ENCODE measurements at places on chromosomes 12 and 14.

DNA sequence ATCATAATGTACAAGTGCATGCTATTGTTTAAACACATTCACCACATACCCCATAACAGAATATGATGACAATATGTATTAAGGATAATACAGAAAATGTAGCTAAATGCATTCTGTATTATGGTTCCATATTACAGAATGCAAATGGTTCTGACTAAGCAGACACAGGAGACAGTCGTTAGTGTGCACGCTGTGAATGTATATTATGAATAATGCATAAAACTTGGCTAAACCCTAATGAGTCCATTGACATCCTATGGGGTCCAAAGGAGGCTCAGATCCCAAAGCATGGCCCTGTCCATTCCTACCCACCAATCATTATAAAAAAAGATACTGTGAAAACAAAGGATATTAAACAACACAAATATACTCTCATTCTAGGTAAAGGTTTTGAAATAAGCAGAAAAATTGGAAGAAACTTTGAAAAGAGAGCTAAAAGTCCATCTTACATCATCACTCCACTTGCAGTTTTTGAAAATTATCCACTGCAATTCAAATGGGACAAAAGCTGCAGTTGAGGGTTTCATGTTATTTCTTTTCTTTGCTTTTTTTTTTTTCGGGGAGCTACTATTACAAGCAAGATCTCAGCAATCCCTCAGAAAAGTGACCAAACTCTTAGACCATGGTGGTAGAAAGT lies 415.1 kb downstream of the BCAT1 start:
- DNase-seq = no peak

GRCh38 chr12:109126784-109127183 lies 10.4 kb downstream of the ACACB start:
- DNase-seq = no peak

DNA sequence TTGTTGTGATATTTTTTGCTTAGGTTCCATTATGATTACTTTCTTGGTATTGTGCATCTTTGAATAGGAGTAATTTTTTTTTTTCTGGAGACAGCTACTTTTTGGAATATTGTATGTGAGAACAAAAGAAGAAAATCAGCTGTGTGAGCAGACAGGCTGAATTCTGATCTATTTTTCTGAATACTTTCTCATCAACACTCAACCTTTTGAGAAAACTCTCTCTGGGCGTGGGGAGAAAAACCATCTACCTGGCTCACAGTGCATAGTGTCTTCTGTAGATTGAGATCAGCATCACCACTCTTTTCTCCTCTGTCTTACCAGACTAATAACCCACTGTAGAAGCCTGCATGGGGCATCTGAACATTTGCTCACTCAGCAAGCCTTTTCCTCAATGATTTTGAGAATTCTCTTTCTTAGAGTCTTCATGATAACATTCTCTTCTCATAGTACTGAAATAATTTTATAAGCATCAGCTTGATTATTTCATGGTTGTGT lies 3.3 kb downstream of the PIK3C2G start:
- no peak for DNase-seq

DNA sequence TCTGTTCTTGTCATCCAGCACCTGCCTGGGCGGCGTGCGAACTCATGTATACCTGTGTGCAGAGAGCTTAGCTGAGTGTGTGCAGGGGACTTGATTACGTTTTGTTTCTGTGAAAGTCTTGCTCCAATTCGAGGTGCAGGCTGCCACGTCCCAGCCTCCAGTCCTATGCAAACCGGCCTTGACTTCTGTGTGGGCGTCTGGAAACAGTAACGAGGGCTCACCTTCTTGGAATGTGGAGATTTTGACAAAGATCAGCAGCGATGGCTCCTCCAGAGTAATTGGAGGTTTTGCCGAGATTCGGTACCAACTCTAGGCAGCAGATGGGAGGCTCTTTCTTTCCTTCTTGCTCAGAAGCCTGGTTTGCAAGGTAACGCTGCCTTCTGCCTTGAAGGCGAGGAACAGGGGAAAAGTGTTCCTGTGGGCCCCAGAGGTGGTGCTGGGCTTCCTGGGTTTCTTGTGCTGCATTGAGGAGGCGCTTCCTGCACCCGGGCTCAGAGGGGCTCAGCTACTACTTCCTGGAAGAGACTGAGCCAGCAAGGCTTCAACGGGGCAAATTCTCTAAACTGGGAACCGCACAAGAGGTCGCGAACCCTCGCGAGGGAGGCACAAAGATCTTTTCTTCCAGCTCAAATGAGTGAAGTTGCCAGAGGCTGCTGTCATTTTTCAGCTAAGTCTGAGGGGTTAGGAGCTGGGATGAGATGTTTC lies 249.0 kb downstream of the AACS start:
- no peak for DNase-seq

- no peak for DNase-seq
Measured at GRCh38 chr14:57291692-57292647, 23.2 kb downstream of the AP5M1 start.

- DNase-seq = peak; percentile 84
Measured at GRCh38 chr12:15928346-15928745, 17.2 kb downstream of the DERA start.

GRCh38 chr14:103315351-103315911 lies 18.6 kb upstream of the EIF5 start:
- peak; percentile 83 for DNase-seq

DNA sequence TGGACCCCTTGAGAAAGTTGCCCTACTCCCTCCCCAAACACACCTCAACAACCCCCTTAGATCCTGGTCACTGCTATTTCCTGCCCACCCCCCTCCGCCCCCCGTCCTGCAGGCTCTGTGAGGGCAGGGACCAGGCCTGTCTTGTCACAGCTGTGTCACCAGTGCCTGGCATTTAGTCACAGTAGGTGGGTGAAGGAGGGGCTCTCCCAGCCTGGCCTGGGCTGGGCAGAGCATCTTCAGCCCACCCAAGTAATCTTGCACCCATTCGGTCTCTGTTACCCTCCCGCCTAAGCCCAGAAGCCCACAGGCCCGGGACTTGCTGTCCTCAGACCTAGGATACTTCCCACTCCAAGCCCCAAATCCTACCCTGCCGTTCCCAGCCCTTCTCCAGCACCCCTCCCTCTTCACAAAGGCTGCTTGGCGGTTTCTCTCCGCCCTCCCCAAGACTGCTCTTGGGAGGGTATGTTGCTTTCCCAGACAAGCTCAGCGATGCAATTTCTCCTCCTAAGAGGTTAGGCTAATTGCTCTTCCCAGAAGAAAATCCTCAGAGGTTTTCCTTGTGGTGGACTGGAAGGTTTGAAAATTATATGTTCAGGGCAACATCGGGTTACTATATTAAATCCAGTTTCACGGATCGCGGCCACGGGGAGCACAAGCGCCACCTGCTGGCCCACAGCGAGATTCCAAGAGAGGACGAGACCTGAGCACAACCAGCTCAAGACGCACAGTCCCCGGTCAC lies 50.8 kb upstream of the ZFP36L1 start:
- DNase-seq = peak; percentile 88

GRCh38 chr14:33480887-33481184 lies 470.0 kb downstream of the EGLN3 start:
- no peak for DNase-seq

- no peak for DNase-seq
Measured at GRCh38 chr12:97022536-97023230, 115.6 kb downstream of the NEDD1 start.

- no peak for DNase-seq
Measured at GRCh38 chr12:92138144-92138543, 7.5 kb downstream of the BTG1 start.

GRCh38 chr14:60642270-60643140 lies 6.8 kb downstream of the SIX1 start:
- no peak for DNase-seq

GRCh38 chr14:97709552-97709951 lies 912.4 kb downstream of the VRK1 start:
- no peak for DNase-seq

DNA sequence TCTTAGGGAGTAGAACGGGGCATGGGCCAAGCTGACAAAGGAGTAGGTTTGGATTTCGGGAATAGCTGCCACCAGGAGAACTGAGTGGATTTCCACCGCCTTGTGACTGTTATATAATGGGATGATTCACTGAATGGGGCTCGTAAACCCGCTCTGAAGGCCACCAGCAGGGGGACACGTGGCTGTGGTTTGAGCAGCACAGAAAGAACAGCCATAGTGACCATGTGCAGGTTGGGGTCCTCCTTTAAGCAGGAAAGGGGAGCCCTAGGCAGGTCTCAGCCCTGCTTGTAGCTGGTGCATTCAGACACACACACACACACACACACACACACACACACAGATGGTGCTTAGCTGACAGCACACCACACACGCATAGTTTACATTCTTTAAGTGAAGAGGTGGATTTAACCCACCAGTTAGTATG lies 8.6 kb upstream of the ASB2 start:
- peak; percentile 82 for DNase-seq

DNA sequence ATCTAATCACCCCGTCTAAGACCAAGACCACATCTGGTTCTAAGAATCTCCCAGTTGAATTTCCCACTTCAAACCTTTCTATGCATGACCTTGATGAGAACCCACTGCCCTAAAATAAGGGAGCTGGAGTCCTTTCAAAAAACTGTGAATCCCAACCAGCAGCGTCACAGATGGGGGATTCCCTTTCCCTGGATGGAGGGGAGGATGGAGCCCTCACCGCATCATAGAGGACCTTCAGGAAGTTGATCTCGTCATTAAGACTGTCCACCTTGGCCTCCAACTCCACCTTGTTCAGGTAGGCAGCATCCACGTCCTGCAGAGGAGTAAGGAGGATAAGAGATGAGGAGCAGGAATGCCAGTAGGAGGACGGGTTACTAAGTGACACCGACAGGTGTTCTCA lies 4.8 kb downstream of the KRT4 start:
- no peak for DNase-seq

GRCh38 chr14:61321385-61322010 lies at the start of gene PRKCH:
PRKCH (plus strand) TSS chr14:61321579; CDS start chr14:61322102, 523 bp downstream.
- DNase-seq = peak; percentile 63

DNA sequence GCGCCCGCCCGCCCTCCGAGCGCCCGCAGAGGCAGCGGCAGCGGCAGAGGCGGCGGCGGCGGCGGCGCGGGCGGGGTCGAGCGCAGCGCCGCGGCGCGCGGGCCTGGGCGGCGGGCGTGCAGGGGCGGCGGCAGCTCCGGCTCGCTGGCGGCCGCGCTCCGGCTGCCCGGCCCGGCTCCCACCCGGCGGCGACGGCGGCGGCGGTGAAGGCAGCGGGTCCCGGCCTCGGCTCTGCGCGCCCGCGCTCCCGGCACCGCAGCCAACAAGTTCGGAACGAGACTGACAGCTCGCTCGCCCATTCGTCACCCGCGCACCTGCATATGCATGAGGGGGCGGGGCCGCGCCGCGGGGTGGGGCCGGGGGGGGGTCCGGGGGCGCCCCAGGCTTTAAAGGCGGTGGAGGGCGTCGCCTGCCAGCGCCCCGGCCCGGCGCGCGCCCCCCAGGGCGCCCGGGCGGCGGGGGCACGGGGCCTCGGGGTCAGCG lies at the start of gene JAG2:
Gene JAG2 (minus strand): TSS at position 281 of the 483 bp plus-strand sequence. CDS start 356 bp downstream, outside the sequence.
- DNase-seq = peak; percentile 50

- no peak for DNase-seq
Measured at GRCh38 chr14:70148911-70149595, 39.7 kb downstream of the SLC8A3 start.

DNA sequence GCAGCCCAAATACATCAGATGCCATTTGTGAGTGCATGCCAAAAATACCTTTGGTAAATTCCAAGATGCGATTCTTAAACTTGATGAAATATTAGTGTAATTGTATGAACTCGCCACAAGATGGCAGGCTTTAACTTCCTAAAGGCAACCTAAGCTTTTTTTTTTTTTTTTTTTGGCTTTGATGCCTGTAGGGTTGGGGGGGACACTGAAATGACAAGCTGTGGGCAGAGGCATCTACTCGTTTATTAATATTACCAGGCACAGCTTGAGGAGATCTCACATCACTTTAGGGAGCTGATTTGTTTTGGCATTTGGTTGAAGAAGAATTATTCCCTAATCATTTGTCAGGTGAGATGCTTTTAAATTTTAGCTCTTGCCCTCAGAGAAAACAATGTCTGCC lies 126.7 kb upstream of the CCDC196 start:
- peak; percentile 55 for DNase-seq

- no peak for DNase-seq
Measured at GRCh38 chr12:122106843-122107242, 28.3 kb downstream of the MLXIP start.

GRCh38 chr12:33817713-33818112 lies 204.6 kb upstream of the ALG10 start:
- no peak for DNase-seq

GRCh38 chr12:67161322-67161918 lies 107.7 kb upstream of the CAND1 start:
- DNase-seq = peak; percentile 50

DNA sequence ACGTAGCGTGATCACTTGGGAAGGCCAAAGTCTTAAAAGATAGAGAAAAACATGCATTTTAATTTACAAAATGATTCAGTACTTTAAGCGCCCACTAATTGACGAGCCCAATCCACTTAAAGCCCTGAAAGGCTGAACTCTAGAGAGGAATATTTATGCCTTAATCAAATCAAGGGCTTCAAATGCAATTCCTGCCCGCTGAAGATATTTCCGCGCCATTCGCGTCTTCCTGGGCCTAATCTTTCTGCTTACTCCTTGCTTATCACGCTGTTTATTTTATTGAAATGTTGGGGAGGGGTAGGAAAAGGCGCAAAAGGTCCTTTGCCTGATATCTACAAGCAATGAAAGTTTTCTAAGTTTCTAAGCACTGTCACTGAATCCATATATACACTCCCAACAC lies 4.0 kb downstream of the TBX3 start:
- no peak for DNase-seq

- no peak for DNase-seq
Measured at GRCh38 chr14:51716610-51717009, 64.9 kb downstream of the FRMD6 start.

GRCh38 chr12:16606201-16606849 lies 363 bp upstream of the LMO3 start:
- DNase-seq = peak; percentile 55

DNA sequence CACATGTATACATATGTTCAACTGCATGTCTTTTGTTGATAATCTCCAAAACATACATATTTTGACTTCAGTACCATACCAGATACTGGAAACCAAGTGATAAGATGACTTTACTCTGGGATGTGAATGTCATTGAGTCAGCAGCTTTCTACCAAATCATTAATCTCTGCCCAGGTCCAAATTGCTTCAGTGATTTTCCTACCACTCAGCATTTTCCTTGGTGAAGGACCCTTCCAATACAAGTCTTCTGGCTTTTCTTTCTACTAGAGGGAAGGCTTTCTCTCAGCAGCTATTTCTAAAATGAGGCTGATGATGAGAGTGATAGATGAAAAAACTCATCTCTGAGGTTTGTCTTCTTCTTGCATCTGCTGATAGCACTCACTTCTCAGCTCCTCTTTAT lies 1008.5 kb downstream of the NRXN3 start:
- DNase-seq = no peak

- DNase-seq = peak; percentile 63
Measured at GRCh38 chr14:71532344-71532743, 399.9 kb upstream of the RGS6 start.

Measured in AG20443 (cell line).